ENCODE measurements at places on chromosomes 12 and 14. TPM values are rescaled to one million over a fixed set of nuclear protein-coding genes. Genes with fewer than 3 reads are reported as not detected.

DHRS2 gene
- not detected for total RNA-seq

LRRC43 gene
- total RNA-seq, result not detected

SMAGP gene
- 9.3 TPM for total RNA-seq

AKAP3 gene
- total RNA-seq, result 0.68 TPM

NRXN3 gene
- total RNA-seq, result 16.6 TPM

AICDA gene
- total RNA-seq, result 0.39 TPM

HOXC12 gene
- total RNA-seq, result 0.45 TPM

GLT1D1 gene
- total RNA-seq, result 1.4 TPM

Data from aorta (tissue), 5 donors.